ENCODE measurements at places on chromosomes 13 and 19.

- DNase-seq = no peak
Observed at GRCh38 chr19:7489609-7490044, 792 bp upstream of the PEX11G start.

GRCh38 chr19:19033176-19033425 is 216 bp downstream of the SUGP2 start:
- no peak for DNase-seq

DNA sequence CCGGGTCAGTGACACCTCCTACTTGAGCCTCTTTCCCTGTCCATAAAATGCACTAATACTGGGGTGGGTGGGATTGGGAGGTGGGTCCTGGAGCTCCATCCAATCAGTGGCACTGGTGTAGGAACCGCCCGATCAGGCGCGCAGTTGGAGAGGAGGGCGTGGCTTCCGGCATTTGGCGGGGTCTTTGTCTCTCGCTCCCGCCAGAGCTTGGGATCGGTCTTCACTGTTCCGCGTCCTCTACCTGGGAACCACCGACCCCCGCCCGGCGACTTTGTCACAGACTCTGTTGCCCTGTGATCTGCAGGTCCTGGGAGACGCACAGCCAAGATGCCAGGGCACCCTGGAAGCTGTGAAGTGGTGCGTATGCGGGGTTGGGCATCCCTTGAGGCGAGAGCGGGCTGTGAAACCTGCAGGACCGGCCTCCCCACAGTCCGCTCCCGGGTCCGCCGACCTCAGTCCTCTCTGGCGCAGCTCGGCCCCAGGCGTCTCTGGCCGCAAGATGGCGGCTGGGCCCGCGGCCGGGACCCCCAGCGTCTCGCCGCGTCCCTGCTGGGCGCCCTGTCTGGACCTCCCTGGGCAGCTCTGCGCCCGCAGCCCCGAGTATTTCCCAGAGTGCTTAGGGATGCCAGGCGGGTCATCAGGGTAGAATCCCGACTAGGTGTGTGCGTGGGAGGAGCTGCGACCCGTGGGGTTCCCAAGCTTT is 41.6 kb upstream of the ZNF730 start:
- no peak for DNase-seq

DNA sequence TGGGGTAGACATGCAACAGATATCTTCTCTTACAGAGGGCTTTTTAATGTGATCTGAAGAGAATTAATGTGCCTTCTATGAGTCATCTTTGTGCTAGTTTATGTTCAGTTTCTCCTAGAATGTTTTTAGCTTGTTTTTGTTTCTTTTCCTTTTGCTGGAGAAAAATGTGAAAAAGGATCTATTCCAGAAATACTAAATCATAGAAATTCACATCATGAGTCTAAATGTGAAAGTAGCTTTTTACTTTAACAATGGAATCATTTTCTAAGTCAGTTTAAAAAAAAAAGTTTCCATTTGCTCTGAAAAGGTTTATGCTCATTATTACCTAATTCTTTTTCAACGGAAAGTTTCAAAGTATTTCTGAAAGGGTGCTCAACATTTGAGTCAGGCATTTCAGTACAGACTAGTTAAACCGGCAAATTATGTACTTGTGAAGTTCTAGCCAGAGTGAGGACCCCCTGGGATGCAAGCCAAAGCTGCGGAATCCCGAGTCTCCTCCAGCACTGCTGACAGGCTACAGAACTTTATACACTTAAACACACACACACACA is 72.9 kb downstream of the SPATA13 start:
- no peak for DNase-seq

- no peak for DNase-seq
Observed at GRCh38 chr13:46717275-46717674, 79.7 kb downstream of the ESD start.

DNA sequence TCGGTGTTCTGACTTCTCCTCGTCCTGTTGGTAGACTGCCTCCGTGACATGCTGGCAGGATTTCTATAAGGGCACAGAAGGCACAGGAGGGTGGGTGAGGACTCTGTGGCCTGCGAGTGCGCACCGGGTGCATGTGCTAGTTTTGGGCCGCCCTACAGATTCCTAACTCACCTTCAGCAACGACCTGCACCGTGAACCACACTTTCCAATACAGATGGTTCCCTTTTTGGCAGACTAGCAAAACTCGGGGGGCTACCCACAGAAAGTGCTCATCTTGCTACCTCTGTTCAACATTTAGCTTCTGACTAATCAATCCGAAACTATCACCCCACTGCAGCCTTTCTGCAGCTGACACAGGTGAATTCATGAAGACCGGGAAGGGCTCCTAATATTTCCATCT is 14.1 kb upstream of the AMER2 start:
- DNase-seq = no peak

DNA sequence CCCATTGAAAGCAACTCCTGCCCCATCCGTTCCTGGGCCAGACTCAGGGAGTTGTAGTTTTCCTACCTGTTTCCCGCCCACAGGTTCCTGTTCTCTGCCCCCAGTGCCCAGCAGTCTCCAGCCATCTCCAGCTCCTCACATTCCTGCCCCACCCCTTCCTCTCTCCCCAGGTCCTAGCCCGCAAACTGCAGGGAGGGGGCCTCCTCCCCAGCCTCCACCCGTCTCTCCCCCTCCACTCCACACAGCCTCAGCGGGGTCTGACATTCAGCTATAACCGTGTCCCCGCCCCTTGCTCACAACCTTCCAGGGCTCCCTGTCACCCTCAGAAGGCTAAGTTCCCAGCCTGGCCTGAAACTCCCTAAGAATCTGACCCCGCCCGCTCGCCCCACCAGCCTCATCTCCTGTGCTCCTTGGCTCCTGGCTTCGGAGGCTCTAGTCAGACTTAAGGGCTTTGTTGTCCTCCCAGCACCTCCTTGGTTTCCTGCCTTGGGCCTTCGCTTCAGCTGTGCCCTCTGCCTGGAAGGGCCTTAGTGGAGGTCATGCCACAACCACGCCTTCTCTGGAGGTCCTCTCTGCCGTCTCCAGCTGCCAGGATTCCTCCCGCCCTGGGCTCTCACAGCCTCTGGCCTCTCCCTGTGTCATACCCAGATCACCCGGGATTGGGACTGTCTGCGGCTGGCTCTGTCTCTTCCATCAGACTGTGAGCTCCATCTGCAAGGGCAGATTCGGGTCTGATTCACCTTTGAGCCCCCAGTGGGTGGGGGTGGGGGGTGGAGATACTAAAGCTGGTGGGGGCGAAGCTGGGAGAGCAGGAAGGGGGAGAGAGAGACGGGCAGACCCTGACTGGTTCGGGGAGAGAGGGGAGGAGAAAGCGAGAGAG is 5.1 kb upstream of the SPACA6 start:
- peak; percentile 28 for DNase-seq

- no peak for DNase-seq
Observed at GRCh38 chr13:79549355-79550106, 68.6 kb downstream of the NDFIP2 start.

GRCh38 chr13:25575562-25575961 is 203.8 kb downstream of the ATP8A2 start:
- DNase-seq = no peak

- DNase-seq = peak; percentile 2
Observed at GRCh38 chr19:56476651-56477428, at the start of gene ZNF667. Gene ZNF667 (minus strand): TSS chr19:56477345. CDS start chr19:56462370, 14,975 bp downstream.

DNA sequence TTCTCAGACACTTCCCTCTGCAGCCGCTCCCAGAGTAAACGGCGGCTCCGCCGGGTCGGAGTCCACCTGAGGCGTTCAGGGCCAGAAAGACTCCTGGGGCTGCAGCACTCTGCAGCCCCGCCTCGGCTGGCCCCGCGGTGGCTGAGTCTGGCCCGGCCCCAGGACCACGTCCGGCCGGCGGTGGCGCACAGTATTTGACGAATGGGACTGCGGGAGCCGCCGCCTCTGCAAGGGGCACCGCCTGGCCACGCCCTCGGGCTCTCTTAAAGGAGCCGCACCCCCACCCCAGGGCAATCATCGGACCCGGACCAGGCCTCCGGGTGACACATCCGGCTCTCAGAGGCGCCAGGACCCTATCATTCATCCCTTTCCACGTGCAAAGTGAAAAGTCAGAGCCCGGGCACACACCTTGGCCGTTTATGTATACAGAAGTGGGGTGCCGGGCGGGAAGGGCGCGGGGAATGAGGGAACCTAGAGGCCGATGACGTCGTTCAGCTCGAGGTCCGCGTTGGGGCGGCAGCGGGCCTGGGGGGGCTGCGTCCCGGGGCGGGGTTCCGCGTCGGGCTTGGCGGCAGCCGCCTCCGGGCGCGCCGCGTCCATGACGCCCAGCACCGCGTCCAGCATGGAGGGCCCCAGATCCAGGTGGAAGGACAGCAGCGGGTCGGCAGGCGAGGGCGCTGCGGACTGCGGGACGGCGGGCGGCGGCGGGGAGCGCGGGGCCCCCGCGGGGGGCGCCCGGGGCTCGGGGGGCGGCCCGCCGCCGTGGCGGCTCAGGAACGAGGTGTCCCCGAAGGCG is 1.2 kb upstream of the LENG9 start:
- peak; percentile 74 for DNase-seq

Measured in thoracic aorta (tissue), 2 donors.